Suprapubic skin (tissue), 4 donors: ENCODE measurements at places on chromosomes 5 and 9. TPM values are rescaled to one million over a fixed set of nuclear protein-coding genes. Genes with fewer than 3 reads are reported as not detected.

DNA sequence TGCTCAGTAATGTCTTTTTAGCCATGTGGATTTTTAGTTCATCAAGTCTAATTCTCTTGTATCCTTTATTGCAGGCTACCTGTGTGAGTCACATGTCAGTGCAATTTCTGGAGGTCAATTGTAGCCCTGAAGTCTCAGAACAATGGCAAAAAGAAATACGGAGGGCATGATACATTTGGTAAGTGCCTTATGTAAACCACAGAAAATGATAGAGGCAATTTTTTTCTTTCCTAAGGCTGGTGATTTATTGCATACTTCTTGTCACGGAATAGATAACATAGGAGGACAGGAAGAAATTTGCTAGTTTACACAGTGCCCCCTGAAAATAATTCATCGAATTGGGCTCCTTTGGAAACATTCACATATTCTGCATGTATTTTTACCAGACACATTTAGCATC, 235.9 kb downstream of the DMRTA1 start:
- no peaks in the 10 kb centered on the region for H3K27me3 ChIP-seq
- H3K27ac ChIP-seq, result no peak overlapping the region
- no peaks in the 10 kb centered on the region for H3K36me3 ChIP-seq
- H3K4me3 ChIP-seq, result no peak overlapping the region
- no peak for DNase-seq

DNA sequence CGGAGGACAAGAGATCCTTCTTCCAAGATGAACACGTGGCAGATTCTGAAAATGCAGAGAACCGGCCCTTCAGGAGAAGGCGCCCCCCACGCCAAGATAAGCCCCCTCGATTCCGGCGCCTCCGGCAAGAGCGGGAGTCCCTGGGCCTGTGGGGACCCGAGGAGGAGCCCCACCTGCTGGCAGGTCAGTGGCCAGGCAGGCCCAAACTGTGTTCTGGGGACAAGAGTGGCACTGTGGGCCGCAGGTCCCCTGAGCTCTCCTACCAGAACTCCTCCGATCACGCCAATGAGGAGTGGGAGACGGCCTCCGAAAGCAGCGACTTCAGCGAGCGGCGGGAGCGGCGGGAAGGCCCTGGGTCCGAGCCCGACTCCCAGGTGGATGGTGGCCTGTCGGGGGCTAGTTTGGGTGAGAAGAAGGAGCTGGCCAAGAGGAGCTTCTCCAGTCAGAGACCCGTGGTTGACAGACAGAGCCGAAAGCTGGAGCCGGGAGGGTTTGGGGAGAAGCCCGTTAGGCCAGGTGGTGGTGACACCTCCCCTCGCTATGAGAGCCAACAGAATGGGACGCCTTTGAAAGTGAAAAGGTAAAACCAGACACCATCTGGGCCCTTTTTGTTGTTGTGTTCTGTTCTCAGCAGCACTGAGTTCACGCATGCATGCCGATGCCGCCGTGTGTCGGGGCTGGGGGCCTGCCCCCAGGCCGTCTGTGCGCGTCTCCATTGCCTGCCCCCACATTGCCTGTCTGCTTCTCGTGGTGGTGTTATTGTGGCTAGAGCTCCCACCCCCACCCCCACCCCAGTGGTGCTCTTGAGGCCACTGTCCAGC, 26.6 kb upstream of the POMT1 start:
- no peak overlapping the region for H3K4me3 ChIP-seq
- H3K27me3 ChIP-seq, result no peaks in the 10 kb centered on the region
- H3K27ac ChIP-seq, result no peak overlapping the region
- peak; percentile 60 for DNase-seq
- peaks cover 96% of the 10 kb centered on the region for H3K36me3 ChIP-seq
- H3K4me1 ChIP-seq, result peaks cover 14% of the 10 kb centered on the region

DNA sequence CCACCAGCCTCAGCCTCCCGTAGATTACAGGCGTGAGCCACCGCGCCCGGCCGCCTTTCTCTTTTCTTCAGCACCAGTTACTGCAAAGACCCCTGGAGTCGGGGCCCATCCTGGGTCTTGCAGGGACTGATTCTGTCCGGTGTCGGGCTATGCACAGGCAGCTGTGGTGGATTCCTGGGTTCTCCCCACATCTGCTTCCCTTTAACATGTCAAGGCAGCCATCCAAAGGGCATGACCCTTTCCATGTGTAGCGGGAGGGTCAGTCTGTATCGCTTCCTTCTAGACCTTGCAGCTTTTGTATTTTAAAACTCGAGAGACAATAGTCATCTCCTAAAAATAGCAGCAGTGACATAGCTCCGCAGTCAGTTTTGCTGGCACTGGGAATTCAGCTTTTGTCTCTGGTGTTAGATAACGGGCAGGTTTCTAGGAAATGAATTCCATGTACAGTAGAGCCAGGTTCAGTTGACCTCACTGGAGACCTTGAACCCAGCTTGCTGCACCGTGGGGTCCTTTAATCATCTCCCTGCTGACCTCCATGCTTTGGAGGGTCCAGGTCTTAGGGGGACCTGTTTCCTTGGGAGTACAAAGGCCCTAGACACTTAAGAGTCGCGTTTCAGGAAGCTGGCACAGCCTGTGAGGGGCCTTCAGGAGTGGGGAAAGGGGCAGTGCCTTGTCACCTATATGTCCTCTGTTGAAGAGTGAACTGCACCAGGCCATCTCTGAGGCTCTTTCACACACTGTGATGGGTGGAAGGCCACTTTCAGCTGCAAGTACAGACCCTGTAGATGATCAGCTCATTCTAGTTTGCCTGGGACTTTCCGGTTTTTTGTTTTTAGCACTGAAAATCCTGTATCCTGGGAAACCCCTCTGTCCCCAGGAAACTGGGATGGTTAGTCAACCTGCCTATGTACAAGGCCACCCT, 13.8 kb downstream of the ANKRD33B start:
- H3K4me1 ChIP-seq, result peaks cover 29% of the 10 kb centered on the region
- DNase-seq, result no peak
- H3K36me3 ChIP-seq, result no peaks in the 10 kb centered on the region
- H3K27ac ChIP-seq, result no peak overlapping the region
- no peaks in the 10 kb centered on the region for H3K27me3 ChIP-seq
- H3K4me3 ChIP-seq, result no peak overlapping the region

- no peak overlapping the region for H3K27ac ChIP-seq
- no peak for DNase-seq
- no peaks in the 10 kb centered on the region for H3K36me3 ChIP-seq
- H3K4me3 ChIP-seq, result no peak overlapping the region
- no peaks in the 10 kb centered on the region for H3K27me3 ChIP-seq
- no peaks in the 10 kb centered on the region for H3K4me1 ChIP-seq
Measured at GRCh38 chr5:14061106-14061505, 82.0 kb upstream of the TRIO start.

DNA sequence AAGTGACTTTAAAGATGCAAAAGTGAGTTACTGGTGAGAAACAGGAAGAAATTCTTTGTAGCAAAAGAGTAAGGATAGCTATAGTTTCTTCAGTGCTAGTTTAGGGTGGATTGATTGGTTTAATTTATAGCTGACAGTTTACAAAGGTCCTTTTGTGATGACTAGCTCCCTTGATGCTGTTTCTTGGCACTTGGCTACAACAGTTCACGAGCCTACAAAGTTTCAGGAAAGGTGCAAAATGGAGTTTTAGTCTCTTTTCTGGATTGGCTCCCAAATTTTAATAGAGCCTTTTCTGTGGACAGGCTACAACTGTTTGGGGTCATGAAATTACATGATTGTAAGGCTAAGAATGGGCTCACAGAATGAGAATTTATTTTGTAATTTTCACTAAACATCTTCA, 40.9 kb upstream of the BNIP1 start:
- H3K4me1 ChIP-seq, result peaks cover 7% of the 10 kb centered on the region
- no peak for DNase-seq
- H3K4me3 ChIP-seq, result no peak overlapping the region
- no peaks in the 10 kb centered on the region for H3K27me3 ChIP-seq

DNA sequence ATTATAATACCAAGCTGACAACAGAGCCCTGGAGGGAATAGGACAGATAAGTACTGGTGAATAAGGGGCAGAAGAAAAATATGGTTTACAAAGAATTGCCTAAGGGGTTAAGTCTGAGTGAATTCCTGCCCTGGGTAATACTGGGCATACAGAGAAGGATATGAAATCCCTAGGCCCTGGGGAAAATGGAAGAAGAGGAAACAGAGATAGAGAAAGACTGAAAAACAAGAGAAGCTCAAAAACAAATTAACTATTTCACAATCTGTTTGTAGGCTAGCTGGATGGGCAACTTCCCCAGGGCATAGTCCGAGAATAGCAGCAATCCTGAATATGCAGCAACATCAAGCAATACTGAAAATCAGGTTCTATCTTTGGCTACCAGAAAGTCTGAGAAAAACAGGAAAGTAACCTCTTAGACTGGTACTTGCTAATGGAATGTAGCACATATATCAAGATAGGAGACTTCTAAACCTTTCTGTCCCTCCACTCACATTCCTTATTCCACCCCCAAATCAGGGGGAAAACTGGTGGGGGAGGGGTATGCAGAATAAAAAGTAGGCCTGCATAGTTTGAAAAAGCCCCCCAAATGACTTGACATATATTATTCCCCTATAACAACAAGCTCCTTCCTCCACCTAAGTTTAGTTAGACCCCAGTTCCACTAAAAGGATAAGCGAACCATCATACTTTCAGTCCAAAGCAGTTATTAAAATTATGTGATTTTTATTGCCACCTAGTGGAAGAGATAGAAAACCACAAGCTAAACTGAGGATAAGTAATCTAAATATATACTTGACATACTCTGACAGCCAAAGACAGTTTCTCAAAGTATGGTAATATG, 20.6 kb downstream of the SLC38A9 start:
- no peak for DNase-seq
- H3K4me3 ChIP-seq, result no peak overlapping the region
- H3K27ac ChIP-seq, result peak overlapping the region; percentile 22
- H3K36me3 ChIP-seq, result no peaks in the 10 kb centered on the region
- H3K27me3 ChIP-seq, result no peaks in the 10 kb centered on the region

GRCh38 chr5:173228107-173228506, 6.9 kb downstream of the NKX2-5 start:
- no peak overlapping the region for H3K27ac ChIP-seq
- DNase-seq, result no peak
- H3K4me3 ChIP-seq, result no peak overlapping the region
- no peaks in the 10 kb centered on the region for H3K36me3 ChIP-seq

GRCh38 chr9:84670138-84671041, 861 bp downstream of the NTRK2 start:
- H3K4me3 ChIP-seq, result peak overlapping the region; percentile 72
- H3K27me3 ChIP-seq, result peaks cover 17% of the 10 kb centered on the region
- no peak for DNase-seq
- peaks cover 54% of the 10 kb centered on the region for H3K4me1 ChIP-seq
- H3K27ac ChIP-seq, result peak overlapping the region; percentile 43

GRCh38 chr5:150510460-150511263, 2.7 kb downstream of the NDST1 start:
- peak overlapping the region; percentile 81 for H3K27ac ChIP-seq
- no peak for DNase-seq
- no peak overlapping the region for H3K4me3 ChIP-seq
- H3K4me1 ChIP-seq, result peaks cover 86% of the 10 kb centered on the region

DNA sequence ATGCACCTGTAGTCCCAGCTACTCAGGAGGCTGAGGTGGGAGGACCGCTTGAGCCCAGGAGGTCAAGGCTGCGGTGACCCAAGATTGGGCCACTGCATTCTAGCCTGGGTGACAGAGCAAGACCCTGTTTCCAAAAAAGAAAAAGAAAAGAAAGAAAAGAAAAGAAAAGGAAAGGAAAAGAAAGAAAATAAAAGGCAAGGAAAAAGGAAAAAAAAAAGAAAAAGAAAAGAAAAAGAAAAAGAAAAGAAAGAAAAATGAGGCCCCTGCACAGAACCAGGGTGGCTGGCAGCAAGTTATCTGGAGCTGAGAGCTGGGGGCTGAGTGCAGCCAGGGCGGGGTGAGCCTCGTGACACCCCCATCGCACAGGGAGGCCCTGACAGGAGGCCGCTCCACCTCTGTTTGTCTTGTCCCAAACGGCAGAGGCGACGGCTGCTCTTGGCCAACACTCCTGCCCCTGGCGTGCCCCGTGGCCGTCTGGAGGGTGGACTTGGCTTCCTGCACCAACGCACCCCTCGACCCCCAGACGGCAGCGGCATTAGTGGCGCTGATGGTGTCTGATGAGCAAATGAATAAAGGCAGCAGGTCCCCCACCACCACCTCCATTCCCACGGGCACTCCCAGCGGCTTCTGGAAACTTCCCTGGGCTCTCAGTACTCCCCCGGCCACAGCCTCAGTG, 16.7 kb downstream of the EXD3 start:
- no peak overlapping the region for H3K27ac ChIP-seq
- DNase-seq, result no peak

DNA sequence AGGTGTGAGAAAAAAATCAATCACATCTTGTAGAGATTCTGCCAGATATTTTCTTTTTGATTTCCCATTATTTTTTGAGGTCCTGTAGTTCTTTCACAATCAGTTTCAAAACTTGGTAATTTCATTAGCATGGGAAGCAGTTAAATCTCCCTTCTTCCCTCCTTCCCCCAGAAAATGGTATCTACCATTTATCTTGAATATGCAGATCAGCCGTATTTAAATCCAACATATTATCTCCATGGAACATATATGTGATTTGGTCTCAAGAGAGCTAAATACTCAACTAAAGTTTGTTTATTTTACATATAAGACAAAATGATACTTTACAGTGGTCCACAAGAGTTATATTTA, 1034.8 kb downstream of the CDH12 start:
- H3K27me3 ChIP-seq, result no peaks in the 10 kb centered on the region
- no peaks in the 10 kb centered on the region for H3K36me3 ChIP-seq
- no peak overlapping the region for H3K27ac ChIP-seq

DNA sequence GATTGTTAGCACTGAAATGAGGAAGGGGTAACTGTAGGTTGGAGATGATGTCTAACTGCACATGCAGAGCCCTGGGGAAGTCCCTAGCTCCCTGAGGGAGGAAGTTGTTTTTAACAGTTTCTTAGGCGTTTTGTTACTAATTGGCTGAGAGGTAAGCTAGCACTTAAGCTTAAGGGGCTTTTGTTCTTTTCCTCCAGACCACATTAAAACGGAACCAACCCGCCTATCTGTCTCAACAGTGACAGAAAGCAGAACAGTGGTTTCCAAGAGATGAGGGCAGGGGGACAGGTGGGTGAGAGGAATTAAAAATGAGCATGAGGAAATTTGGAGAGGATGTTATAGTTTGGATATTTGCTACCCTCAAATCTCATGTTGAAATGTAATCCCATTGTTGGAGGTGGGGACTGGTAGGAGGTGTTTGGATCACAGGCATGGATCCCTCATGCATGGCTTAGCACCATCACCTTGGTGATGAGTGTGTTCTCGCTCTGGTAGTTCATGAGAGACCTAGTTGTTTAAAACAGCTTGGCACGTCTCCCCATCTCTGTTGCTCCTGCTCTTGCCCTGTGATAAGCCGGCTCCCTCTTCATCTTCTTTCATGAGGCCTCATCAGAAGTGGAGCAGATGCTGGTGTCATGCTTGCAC, 38.9 kb downstream of the LYRM7 start:
- H3K4me1 ChIP-seq, result no peaks in the 10 kb centered on the region
- DNase-seq, result no peak
- H3K4me3 ChIP-seq, result no peak overlapping the region
- H3K27me3 ChIP-seq, result no peaks in the 10 kb centered on the region
- H3K27ac ChIP-seq, result no peak overlapping the region
- no peaks in the 10 kb centered on the region for H3K36me3 ChIP-seq

Gene SLC46A2
- total RNA-seq, result 65.2 TPM

Gene FOXD4
- not detected for total RNA-seq

Gene PSAT1
- total RNA-seq, result 91.7 TPM

Gene ELL2
- total RNA-seq, result 88.1 TPM

Gene FAM78A
- 2.0 TPM for total RNA-seq

Gene SPINK6
- total RNA-seq, result not detected
